PC-3 (cell line): ENCODE measurements at places on chromosomes 12 and 14. TPM values are rescaled to one million over a fixed set of nuclear protein-coding genes. Genes with fewer than 3 reads are reported as not detected.

GRCh38 chr14:55739967-55740648, 160.1 kb downstream of the KTN1 start:
- no peaks in the 10 kb centered on the region for H3K27me3 ChIP-seq
- no peak overlapping the region for H3K4me3 ChIP-seq
- peak; percentile 71 for DNase-seq
- no peaks in the 10 kb centered on the region for H3K36me3 ChIP-seq
- H3K27ac ChIP-seq: no peak overlapping the region
- peaks cover 15% of the 10 kb centered on the region for H3K4me1 ChIP-seq

- no peak overlapping the region for H3K4me3 ChIP-seq
- H3K4me1 ChIP-seq: 0 out of 2 replicates have a peak, but pooled peaks cover 14% of the 10 kb centered on the region
- no peak for DNase-seq
- H3K36me3 ChIP-seq: peaks cover 26% of the 10 kb centered on the region; the same call in 1 of the 2 replicates
- H3K27me3 ChIP-seq: no peaks in the 10 kb centered on the region
Measured at GRCh38 chr12:89679631-89680030, 29.0 kb downstream of the ATP2B1 start.

DNA sequence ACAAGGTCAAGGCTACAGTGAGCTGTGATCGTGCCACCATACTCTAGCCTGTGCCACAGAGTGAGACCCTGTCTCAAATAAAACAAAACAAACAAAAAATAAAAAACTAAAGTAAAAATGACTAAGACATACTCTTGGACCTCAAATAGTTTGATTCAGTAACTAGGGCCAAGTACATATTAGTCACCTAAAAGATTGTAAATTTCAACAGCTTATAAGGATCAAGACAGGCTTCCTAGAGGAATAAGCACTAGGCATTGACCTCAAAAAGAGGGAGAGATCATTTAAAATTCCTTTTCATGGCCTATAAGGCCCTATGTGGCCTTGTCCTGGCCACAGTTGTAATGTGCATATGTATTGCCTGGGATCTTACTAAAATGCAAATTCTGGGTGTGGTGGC, 46.0 kb upstream of the CHST11 start:
- DNase-seq: peak; percentile 64
- H3K36me3 ChIP-seq: no peaks in the 10 kb centered on the region
- H3K27ac ChIP-seq: peak overlapping the region; percentile 30
- no peaks in the 10 kb centered on the region for H3K27me3 ChIP-seq

Gene SALL2
- total RNA-seq: 4.1 and 6.0 TPM in 2 replicates

DNA sequence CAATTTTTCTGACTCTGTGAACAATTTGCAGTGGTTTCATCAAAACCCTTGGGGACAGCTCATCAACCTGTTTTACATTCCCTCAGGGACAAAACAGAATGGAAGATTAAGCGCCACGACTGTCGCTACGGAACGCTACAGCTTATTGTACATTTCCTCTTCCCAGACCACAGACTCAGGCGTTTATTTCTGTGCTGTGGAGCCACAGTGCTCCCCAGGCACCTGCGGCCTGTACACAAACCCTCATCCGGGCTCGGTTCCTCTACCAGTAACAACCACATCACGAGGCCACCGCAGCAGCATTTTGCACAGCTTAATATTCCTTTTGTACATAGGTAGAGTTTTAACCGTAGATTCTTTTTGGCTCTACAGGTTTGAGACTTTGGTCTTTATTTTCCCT, 397.4 kb upstream of the OR4E1 start:
- DNase-seq: no peak
- H3K27ac ChIP-seq: no peak overlapping the region
- no peaks in the 10 kb centered on the region for H3K36me3 ChIP-seq
- peaks cover 58% of the 10 kb centered on the region for H3K27me3 ChIP-seq
- no peak overlapping the region for H3K4me3 ChIP-seq
- H3K4me1 ChIP-seq: no peaks in the 10 kb centered on the region

DNA sequence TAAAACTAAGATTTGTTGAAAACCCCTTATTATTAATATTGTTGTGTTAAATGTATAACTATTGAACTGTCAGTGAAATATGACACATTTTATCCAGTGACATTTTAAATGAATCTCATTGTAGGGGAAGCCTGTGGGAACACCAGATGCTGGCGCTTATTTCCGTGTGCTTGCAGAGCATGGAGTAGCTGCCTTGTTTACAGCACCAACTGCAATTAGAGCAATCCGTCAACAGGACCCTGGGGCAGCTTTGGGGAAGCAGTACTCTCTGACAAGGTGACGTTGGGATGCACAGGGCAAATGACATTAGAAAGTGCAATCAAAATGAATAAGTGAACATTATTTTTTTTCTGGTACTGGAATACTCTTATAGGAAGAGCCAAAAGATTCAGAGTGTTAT, 96.8 kb downstream of the ACSS3 start:
- H3K4me3 ChIP-seq: no peak overlapping the region
- H3K36me3 ChIP-seq: no peaks in the 10 kb centered on the region
- no peaks in the 10 kb centered on the region for H3K4me1 ChIP-seq
- DNase-seq: no peak
- no peaks in the 10 kb centered on the region for H3K27me3 ChIP-seq
- H3K27ac ChIP-seq: no peak overlapping the region

- H3K4me3 ChIP-seq: peak overlapping the region; percentile 75
- H3K36me3 ChIP-seq: no peaks in the 10 kb centered on the region
- H3K4me1 ChIP-seq: peaks cover 59% of the 10 kb centered on the region
- DNase-seq: peak; percentile 95
Measured at GRCh38 chr12:94100211-94100627, 48.2 kb upstream of the PLXNC1 start.

DNA sequence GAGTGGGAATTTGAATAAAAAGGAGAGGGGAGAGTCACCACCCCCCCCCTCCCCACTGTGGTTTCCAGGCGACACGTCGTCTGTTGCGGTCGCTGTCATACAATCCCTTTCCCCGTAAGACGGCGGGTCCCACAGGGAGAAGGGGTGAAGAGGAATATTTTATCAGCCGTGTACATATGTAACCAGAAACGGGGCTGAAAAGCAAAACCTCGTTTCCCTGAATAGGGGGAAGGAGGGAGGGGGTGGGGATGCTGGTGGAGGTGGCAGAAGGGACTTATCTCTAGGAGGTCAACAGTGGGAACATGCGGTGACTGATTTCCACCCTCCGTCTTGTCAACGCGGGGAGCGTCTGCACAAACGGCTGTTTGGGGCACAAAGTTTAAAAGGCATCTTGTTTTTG, 171.4 kb downstream of the RBM19 start:
- DNase-seq: no peak
- H3K4me3 ChIP-seq: no peak overlapping the region
- no peaks in the 10 kb centered on the region for H3K27me3 ChIP-seq
- H3K27ac ChIP-seq: no peak overlapping the region
- no peaks in the 10 kb centered on the region for H3K4me1 ChIP-seq

DNA sequence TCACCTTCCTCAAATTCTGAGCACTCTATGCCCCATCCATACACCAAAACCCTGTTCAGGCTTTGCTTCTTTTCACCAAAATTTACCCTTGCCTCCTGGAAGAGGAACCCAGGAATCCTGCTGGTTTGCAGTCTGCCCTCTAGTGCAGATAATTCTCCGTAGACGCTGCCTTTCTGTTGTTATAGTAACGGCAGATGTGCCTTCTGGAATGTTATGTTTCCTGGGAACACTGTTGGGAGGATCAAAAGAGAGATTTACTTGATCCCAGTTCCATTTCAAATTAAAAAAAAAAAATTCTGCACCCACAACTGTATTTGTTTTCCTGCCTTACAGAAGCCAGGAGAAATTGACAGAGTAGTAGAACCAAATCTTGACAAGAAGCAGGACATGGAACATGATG, 104.2 kb upstream of the RMST start:
- peaks cover 46% of the 10 kb centered on the region; the same call in 1 of the 2 replicates for H3K27me3 ChIP-seq
- no peaks in the 10 kb centered on the region for H3K4me1 ChIP-seq
- H3K27ac ChIP-seq: no peak overlapping the region
- H3K4me3 ChIP-seq: no peak overlapping the region

Gene CCDC85C
- 36.4 and 44.6 TPM in 2 replicates for total RNA-seq

DNA sequence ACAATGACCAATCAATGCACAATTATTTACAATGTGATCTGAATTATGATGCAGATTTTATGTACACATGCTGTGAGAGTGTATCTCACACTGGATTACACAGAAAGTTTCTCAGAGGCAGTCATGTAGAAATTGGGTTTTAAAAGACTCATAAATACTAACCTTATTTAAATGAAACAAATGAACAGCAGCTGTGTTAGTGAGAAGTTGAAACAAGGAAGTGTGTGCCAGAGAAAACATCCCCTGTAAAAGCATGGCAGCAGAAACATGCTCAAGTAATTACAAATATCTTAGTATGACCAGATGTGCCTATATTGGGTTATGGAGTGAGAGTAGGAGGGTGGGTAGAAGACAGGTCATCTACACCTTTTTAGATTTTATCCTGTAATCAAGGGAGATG, 723.7 kb downstream of the C12orf50 start:
- no peaks in the 10 kb centered on the region for H3K27me3 ChIP-seq
- no peak overlapping the region for H3K27ac ChIP-seq
- no peak overlapping the region for H3K4me3 ChIP-seq
- no peak for DNase-seq

GRCh38 chr12:132491761-132492378, 1.9 kb downstream of the FBRSL1 start:
- DNase-seq: peak; percentile 29
- H3K4me3 ChIP-seq: peak overlapping the region; percentile 77

DNA sequence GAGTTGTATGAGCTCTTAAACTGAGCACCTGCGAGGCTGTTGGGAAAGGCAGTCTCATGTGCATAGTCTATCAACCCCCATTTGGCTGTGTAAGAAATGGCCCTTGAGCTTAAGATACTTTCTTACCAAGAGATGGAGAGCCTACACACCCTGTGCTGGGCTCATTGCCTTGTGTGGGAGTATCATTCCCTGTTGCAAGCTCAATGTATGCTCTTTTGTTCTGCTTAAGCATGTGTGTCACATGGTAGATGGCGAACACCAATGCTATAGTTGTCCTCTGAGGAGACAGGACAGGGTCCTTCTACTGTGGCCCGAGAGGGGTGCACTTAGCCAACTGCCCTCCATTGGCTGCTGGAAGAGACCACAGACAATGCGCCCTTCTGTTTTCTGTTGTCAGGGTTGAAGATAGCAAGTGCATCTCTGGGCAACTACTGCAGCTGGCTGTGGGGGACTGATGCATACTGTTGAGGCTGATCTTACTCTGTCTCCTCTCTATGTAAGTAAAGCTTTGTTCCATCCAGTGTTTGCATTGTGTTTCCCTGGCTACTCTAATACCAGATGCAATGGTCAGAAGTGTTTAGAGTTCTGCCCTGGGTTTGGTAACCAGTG, 79.5 kb downstream of the PTPRB start:
- H3K27me3 ChIP-seq: no peaks in the 10 kb centered on the region
- no peaks in the 10 kb centered on the region for H3K36me3 ChIP-seq
- H3K4me3 ChIP-seq: no peak overlapping the region
- DNase-seq: no peak
- H3K4me1 ChIP-seq: peaks cover 11% of the 10 kb centered on the region; the same call in 1 of the 2 replicates

DNA sequence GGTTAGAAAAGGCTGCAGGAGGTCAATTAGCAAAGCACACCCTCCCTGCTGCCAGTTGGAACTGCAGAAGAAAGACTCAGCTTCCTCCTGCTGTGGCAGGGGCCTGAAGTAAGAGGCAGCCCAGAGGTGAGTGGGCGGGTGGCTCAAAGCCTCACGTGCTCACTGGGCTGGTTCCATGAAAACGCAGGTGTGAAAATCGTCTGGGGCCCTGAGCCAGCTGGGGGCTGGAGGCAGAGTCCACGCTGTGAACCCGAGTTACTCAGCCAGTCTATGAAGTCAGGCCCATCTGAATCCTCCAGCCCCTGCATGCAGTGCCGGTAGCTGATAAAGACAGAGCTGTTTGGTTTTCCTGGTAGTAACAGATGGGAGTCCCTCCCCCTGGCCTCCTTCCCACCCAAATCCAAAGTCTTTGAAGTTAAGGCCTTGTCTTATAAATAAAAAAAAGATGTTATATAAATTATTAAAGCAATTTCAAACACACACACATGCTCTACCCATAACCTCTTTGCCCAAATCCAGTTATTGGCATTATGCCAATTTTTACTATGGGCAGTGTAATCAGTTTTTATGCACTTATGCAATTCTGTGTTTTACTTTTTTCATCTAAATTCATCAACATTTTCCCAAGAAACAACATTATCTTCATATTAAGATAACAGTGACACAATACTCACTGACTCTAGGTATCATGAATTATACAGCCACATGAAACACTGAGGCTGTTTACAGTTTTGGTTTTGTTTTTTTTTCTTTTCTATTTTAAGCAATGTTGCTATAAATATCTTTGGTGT, 57.9 kb upstream of the PNMA1 start:
- no peak overlapping the region for H3K27ac ChIP-seq
- peak; percentile 2 for DNase-seq
- no peak overlapping the region for H3K4me3 ChIP-seq
- no peaks in the 10 kb centered on the region for H3K36me3 ChIP-seq

DNA sequence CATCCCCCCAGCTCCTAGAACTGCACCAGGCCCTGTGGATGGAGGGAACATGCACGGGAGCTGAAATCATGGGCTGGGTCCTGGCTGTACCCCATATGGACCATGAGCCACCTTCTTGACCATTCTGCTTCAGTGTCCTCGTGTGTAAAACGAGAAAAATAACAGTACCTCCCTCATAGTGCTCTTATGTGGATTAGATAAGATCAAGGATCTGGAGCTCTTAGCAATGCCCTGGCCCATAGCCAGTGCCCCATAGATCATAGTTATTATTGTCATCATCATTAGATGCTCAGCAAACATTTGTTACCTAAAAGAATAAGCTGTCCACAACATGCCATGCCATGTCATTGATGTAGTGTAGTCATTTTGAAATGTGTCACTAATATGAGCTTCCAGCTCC, 71.3 kb downstream of the SYNE3 start:
- no peak overlapping the region for H3K4me3 ChIP-seq
- H3K27me3 ChIP-seq: no peaks in the 10 kb centered on the region
- no peaks in the 10 kb centered on the region for H3K4me1 ChIP-seq
- no peak overlapping the region for H3K27ac ChIP-seq
- peak; percentile 15 for DNase-seq

DNA sequence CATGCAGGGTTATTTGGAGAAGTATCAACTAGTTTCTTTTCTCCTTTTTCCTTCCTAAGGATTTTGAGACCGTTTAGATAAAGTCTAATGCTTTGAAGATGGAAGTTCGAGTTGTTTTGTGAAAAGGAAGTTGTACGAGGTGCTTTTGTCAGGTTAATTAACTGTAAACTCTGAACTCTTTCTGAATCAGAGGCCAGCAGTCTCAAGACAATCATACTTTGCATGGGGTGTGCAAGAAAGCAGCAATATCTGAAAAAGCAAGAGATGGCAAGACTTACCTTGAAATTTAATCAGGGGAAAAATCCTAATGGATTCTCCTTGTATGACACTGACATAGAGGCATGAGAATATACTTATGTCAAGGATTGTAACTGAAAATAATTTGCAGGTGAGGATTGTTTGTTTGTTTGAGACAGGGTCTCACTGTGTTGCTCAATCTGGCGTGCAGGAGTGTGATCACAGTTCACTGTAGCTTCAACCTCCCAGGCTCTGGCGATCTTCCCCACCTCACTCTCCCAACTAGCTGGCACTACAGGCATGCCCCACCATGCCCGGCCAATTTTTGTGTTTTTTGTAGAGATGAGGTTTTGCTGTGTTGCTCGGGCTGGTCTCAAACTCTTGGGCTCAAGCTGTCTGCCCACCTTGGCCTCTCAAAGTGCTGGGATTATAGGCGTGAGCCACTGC, 170.2 kb upstream of the HMGA2 start:
- H3K36me3 ChIP-seq: no peaks in the 10 kb centered on the region
- no peaks in the 10 kb centered on the region for H3K27me3 ChIP-seq
- no peak overlapping the region for H3K4me3 ChIP-seq
- H3K27ac ChIP-seq: peak overlapping the region; percentile 99
- DNase-seq: no peak
- H3K4me1 ChIP-seq: peaks cover 50% of the 10 kb centered on the region
